ENCODE measurements at places on chromosomes 7 and 10. TPM values are rescaled to one million over a fixed set of nuclear protein-coding genes. Genes with fewer than 3 reads are reported as not detected.

DNA sequence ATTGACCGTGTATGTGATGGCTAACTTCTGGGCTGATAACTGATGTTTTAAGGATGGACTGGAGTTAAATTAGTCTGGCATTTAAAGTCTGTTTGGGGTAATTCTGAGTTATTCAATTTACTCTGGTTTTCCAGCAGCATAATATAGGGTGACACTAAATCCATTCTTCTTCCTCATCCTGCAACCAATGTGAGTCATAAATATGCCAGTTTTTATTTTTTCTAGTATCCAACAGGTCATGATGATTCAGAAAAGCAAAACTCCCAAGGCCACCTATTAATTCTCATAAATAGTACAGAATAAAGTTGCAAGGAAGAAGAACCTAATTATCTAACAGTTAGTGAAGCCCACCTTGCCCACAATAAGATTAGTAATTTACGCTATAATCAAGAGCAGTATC lies 7.5 kb upstream of the EPHB6 start:
- no peaks in the 10 kb centered on the region for H3K4me1 ChIP-seq
- no peaks in the 10 kb centered on the region for H3K27me3 ChIP-seq
- no peaks in the 10 kb centered on the region for H3K36me3 ChIP-seq
- no peak for DNase-seq
- H3K4me3 ChIP-seq = no peak overlapping the region

DNA sequence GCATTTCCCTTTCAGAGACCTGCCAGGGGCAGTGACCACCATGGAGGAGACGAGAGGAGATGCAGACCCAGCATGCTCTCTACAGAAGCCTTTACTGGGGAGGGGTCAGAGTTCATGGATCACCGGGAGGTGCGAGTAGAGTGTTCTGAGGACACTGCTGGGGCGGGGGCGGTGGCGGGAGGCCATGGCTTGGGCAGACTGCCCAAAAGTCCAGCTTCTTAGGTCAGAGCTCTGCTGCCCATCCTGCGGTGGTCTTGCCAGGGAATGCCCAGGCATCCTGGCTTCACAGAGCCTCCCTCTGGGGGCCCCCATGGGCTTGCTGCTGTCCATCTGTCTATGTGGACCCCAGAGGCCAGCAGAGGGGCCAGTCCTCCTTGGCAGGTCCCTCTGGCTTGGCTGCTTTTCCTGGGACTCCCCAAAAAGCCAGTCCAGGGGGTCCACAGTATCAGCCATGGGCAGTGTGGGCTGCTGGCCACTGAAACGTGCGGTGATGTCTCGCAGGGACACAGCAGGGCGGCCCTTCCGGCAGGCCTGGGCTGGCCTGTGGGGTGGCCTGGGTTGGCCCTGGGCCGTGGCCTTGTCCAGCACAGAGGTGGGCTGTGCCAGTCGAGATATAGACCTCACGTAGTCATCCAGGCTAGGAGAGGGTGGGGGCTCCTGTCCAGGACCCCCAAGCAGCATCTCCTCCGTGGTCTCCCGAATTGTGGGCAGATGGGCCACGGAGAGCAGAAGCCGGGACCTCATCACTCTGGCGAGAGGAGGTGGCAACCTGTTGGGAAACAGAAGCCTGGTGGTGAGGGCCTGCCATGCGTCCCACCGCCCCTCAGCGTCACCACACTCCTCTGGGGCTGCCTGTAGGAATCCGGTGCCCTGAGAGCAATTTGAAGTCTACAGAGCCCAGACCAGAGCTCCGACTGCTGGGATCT lies 1.1 kb downstream of the DEPP1 start:
- no peak overlapping the region for H3K4me3 ChIP-seq
- H3K36me3 ChIP-seq = no peaks in the 10 kb centered on the region
- H3K27me3 ChIP-seq = no peaks in the 10 kb centered on the region
- peaks cover 57% of the 10 kb centered on the region for H3K4me1 ChIP-seq

DNA sequence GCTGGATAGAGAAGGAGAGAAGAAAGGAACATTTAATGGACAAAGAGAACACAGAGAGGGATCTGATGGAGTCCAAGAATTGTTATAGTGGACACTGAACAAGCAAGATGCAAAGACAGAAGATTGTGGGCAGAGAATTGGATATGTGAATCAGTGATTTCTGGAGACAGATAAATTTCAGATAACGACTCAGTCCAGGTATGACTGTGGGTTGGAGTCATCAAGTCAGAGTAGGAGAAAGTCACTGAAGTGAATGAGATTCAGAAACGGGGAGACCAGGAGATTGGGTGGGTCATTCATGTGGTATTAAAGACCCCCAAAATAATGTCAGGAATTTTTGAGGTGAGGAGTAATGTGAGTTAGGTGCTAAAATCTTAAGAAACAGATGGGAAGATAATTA lies 23.0 kb downstream of the ASB4 start:
- no peak overlapping the region for H3K27ac ChIP-seq
- no peak for DNase-seq
- no peaks in the 10 kb centered on the region for H3K36me3 ChIP-seq
- no peaks in the 10 kb centered on the region for H3K4me1 ChIP-seq
- peaks cover 4% of the 10 kb centered on the region for H3K27me3 ChIP-seq

DNA sequence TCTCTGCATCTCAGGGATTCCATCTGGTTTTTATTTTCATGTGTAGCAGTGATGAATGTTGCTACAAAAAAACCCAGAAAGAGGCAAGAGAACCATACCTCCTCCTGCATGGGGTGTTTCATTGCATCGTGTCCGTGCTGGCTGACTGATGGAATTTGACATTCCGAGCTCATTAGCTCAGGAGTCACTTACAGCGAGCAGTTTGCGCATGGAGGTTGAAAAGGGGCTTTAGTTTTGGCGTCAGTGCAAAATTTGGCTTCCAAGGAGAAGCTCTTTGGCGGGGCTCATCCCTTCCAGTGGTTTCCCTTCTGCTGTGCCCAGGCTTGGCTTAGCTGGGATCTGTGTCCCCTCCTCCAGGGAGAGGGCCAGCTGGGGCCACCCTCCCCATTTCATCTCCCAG lies 25.8 kb downstream of the EMX2 start:
- no peaks in the 10 kb centered on the region for H3K4me1 ChIP-seq
- no peaks in the 10 kb centered on the region for H3K36me3 ChIP-seq
- peaks cover 84% of the 10 kb centered on the region for H3K27me3 ChIP-seq
- DNase-seq = no peak
- no peak overlapping the region for H3K27ac ChIP-seq
- no peak overlapping the region for H3K4me3 ChIP-seq

DNA sequence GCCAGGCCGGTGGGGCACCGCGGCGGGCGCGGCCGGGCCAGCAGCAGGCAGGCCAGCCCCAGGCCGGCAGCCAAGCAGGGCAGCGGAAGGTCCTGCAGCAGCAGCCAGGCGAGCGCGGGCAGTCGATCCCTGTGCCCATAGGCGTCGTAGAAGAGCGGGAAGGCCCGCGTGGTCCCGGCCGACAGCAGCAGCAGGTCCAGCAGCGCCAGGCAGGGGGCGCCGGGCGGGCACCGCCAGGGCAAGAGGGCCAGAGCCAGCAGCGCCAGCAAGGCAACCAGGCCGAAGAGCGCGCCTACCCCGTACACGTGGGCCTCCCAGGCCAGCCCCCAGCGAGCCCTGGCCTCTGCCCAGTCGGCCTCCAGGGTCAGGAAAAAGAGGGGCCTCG lies 8.4 kb upstream of the RBM28 start:
- H3K36me3 ChIP-seq = no peaks in the 10 kb centered on the region
- H3K27ac ChIP-seq = no peak overlapping the region
- no peaks in the 10 kb centered on the region for H3K27me3 ChIP-seq
- no peaks in the 10 kb centered on the region for H3K4me1 ChIP-seq

GRCh38 chr10:14588084-14588937 lies 186.4 kb downstream of the FAM107B start:
- peaks cover 33% of the 10 kb centered on the region for H3K4me1 ChIP-seq
- H3K4me3 ChIP-seq = no peak overlapping the region
- no peak for DNase-seq
- no peaks in the 10 kb centered on the region for H3K36me3 ChIP-seq

- no peaks in the 10 kb centered on the region for H3K36me3 ChIP-seq
- H3K27me3 ChIP-seq = no peaks in the 10 kb centered on the region
- no peaks in the 10 kb centered on the region for H3K4me1 ChIP-seq
- H3K4me3 ChIP-seq = no peak overlapping the region
- no peak for DNase-seq
Observed at GRCh38 chr10:70683601-70683934, 11.3 kb downstream of the ADAMTS14 start.

DNA sequence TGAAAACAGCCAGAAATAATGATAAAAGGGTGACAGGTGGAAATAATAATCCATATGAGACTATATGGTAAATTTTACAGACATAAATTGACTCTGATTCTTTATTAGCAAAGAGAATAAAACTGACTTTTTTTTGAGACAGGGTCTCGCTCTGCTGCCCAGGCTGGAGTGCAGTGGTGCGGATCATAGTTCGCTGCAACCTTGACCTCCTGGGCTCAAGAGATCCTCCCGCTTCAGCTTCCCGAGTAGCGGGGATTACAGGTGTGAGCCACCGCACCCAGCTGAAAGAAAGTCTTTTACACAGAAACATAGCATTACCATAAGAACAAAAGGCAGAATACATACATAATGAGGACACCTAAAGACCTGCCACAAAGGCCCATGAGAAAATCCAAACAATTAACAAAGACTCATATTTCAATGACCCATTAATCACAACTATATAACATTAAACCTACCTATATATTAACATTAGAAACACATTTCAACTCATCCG lies 51.5 kb upstream of the DIP2C start:
- H3K4me3 ChIP-seq = no peak overlapping the region
- DNase-seq = no peak
- H3K4me1 ChIP-seq = no peaks in the 10 kb centered on the region
- no peak overlapping the region for H3K27ac ChIP-seq
- H3K36me3 ChIP-seq = no peaks in the 10 kb centered on the region
- H3K27me3 ChIP-seq = peaks cover 6% of the 10 kb centered on the region

GRCh38 chr7:69338144-69338543 lies 260.1 kb upstream of the AUTS2 start:
- no peaks in the 10 kb centered on the region for H3K4me1 ChIP-seq
- H3K27me3 ChIP-seq = no peaks in the 10 kb centered on the region
- no peak for DNase-seq

Gene LDB3
- total RNA-seq = 0.20 TPM

Gene ACBD7
- 3.3 TPM for total RNA-seq

Gene SUN3
- total RNA-seq = 4.5 TPM

Gene LRIT1
- total RNA-seq = not detected
